Smooth muscle cell of the brain vasculature (primary cell): ENCODE measurements at places on chromosomes 12 and 14.

DNA sequence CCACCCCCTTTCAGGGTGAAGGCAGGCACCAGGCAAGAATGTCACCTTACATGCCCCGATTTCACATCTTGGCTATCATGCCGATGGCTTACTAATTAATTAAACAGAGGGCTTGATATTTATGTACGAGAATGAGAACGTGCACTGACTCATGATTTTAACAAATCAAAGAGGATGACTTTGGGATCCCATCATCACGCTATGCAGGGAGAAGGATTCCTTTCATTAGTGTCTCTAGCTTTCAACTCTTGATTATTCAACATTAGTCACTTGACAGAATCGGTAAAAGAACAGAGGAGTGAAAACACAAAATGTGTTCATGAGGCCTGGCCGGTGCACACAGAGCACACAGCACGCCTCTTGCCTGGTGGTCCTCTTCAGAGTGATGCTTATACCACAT, 80.6 kb downstream of the PRKAB1 start:
- no peak for DNase-seq

- DNase-seq: no peak
Measured at GRCh38 chr14:49280566-49280965, 305.6 kb downstream of the RPS29 start.

DNA sequence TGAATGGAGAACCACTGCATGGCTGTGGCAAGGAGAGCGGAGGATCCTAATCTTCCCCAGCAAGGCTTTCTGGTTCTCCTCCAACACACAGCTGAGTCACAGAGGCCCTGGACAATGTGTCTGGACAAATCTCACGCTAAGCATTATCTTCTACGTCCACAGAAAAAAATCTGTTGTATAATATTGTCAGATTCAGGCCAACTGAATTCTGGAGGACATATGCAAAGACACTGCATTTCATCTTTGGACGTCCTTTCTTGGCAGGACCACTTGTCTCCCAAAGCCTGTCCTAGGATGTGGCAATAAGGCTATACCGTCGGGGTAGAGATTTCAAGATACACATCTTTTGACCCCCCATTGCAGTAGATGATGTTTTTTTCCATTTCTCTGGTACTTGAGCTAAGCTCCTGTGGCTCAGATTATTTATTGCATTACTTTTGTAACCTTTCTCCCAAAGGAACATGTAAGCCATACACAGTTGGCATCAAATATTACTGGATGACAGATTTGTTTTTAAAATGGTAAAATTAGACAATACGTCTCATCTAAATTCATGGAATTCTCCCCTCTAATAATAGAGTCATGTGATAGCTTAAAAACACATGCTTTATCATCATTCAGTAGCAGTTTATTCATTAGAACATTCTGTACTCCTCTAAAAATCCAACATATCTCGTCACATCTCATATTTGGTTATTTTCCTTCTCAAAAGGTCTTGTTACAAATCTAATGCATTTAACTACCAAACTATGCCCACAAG, 19.4 kb downstream of the LMO3 start:
- no peak for DNase-seq

- DNase-seq: peak; percentile 20
Measured at GRCh38 chr12:67415473-67415872, 146.3 kb downstream of the CAND1 start.

GRCh38 chr12:92553389-92553788, 149.4 kb upstream of the PLEKHG7 start:
- DNase-seq: no peak

DNA sequence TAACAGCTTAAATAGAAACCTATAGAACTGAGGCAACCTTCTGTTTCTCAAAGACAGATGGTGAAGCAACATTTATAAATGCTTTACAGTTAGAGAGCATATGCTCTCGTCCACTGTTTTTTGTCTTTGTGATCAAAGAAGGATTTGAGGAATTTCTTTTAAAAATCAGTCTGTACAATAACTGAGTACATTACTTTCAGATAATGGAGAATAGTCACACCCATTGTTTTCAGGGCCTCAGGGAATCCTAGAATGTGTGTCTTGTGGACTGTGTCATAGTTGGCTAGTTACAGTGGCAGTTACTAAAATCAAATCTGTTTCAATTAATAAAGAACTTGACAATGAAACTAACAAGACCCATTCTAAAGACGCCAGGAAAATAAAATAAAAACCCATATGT, 107.9 kb downstream of the PRKCH start:
- no peak for DNase-seq

- DNase-seq: no peak
Measured at GRCh38 chr14:53792909-53793308, 163.7 kb downstream of the BMP4 start.

DNA sequence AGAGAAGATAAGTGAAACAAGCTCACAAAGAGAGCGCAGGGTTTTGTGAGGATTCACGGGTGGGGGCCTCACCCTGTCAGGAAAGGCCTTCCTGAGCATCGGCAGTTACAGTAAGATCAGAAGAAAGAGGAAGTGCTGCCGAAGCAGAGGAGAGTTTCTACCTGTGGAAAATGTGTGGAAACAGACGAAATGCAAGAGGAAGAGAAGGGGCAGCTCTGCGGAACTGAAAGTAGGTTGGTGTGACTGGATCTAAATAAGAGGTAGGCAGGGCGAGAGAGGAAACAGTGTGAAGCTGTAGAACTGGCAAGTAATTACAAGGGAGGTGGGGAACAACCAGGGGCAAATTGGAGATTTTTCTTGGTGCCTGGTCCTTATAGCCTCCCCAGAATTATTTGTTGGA, 2.6 kb downstream of the GPR68 start:
- DNase-seq: no peak

DNA sequence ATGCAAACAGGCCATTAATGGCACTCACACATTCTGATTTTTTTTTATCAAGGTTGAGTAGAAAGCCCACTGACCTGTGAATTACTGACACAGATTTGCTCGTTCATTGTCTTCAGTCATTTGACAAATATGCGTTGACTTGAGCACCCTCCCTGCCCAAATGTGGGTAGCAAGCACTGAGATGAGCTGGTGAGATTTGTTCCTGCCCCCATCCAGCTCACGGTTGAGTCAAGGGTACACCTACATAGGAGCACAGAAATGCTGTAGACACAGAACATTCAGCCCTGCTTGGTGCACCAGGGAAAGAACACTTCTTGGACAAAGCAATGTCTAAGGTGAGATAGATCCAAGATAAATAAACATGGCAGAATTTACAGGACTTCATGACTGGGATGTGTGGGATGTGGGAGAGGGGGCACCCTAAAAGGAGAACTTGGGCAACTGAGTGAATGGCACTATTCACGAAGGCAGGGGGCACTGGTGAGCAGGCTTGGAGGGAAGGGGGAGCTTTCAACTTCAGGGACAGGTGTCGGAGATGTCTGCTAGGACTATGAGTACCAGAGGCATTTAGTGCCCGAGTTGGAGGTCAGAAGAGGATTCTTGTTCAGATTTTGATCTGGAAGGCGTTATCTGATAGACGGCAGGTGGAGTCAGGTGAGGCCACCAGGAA, 213.4 kb downstream of the VRK1 start:
- no peak for DNase-seq

- no peak for DNase-seq
Measured at GRCh38 chr12:67449591-67450052, 180.5 kb downstream of the CAND1 start.

DNA sequence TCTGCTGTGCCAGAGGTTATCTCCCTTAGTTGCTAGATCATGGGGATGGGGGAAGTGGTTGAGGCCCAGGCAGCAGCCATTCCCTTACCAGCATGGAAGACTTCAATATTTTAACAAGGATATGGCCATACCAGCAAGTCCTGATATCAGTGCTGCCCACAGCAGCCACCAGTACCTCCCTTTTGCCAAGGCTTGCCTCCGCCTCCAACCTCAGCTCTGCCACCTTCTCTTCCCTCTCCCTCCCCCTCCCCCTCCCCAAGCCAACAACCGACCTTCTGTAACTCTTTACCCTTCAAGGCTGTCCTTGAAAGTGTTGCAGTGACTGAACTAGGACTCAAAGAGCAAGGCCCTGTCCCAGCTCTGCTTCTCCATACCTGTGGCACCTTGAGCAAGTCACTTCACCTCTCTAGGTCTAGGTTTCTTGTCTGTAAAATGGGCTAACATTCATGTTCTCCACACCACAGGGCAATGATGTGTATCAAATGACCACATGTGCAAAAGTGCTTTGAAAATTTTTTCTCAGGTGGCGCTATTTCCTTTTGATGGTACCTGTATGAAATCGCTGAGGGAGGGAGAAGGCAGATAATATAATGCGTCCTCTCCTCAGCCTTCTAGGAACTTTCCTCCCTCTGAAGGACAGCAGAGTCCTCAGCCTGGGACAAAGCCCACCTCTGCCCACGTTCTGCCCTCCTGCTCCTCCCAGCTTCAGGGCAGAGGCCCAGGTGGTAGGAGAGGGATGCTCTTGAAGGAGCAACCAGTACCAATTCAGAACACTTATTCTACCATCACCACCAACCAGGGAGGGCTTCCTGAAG, 14.7 kb downstream of the PLEKHG6 start:
- no peak for DNase-seq
